Vagina (tissue), 2 donors: ENCODE measurements at places on chromosomes 6 and 20.

DNA sequence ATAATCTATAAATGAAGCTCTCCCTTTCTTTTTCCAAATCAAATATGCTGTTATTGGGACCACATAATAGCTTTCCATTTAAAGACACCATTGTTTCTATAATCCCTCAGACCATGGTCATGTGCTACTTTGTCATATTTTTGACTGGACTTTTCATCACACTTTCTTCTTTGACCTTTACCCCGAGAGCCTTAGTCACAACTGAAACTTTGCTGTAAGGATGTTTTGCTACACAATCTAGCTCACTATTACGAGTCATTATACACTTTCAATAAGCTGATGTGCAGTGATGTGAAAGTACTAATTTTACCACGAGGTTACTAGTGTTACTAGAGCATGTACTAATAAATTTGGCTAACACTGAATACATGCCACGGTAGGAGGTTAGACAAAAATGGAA is 367.2 kb upstream of the RUNX2 start:
- no peak overlapping the region for H3K27ac ChIP-seq
- H3K4me1 ChIP-seq: no peaks in the 10 kb centered on the region
- H3K36me3 ChIP-seq: no peaks in the 10 kb centered on the region
- H3K4me3 ChIP-seq: no peak overlapping the region

- no peaks in the 10 kb centered on the region for H3K36me3 ChIP-seq
- H3K27ac ChIP-seq: no peak overlapping the region
- H3K4me1 ChIP-seq: no peaks in the 10 kb centered on the region
- H3K27me3 ChIP-seq: no peaks in the 10 kb centered on the region
These were observed 181.2 kb downstream of the ADGRG6 start for GRCh38 chr6:142482974-142483373.

GRCh38 chr6:16031278-16031981 is 97.5 kb upstream of the MYLIP start:
- no peaks in the 10 kb centered on the region for H3K36me3 ChIP-seq
- H3K4me3 ChIP-seq: no peak overlapping the region
- no peak for DNase-seq

DNA sequence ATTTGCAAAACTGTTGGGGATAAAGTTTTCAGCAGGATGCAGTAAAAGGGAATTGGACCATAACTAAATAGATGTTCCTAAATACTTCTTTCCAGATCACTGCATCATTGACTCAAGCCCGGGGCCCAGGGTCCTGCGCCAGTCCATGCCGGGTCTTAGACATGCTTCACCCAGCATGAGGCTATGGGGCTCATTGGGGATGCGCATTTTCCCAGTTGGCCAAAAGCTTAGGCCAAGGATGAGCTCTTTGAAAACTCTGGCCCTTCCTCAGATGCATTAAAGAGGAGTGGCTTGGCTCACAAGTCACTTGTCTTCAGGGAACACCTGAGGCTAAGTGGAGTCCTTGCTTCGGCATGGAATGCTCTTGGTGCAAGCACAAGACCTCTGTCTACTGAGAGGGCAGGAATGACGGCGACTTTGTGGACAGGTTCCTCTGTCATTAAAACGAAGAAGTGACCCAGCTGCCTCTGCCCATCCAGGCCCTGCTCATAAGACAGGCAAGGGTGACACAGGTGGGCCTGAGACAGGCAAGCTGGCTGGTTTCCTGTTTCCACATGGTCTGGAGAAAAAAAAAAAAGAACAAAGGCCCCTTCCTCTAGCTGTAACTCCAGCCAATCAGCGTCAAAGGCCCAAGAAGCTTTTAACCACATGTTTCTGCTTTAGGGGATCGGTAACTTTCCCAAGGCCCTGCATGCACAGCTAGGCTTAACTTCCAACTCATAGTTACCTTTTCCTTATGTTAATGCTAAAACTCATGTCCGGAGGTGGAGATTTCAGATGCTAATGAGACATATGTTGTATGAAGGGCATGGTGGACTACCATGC is 81.4 kb upstream of the CDH4 start:
- no peak overlapping the region for H3K4me3 ChIP-seq
- H3K27me3 ChIP-seq: no peaks in the 10 kb centered on the region
- no peak for DNase-seq

DNA sequence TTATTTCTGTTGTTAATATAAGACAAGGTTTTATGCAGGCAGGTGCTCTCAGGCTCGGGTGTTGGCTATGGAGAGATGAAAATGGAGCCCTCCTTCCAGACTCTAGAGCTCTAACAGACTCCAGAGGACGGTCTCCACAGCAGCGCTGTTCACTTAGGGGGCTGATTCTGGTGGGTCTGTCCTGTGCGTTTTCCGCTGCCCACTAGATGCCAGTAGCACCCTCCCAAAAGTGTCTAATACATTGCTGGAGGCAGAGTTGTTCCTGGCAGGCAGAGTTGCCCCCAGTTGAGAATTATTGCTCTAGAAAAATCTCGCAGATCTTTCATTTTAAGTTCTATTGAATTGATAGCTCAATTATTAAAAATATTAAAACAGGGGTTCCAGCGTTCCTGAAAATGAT is 109.9 kb downstream of the MAP3K4 start:
- no peak overlapping the region for H3K4me3 ChIP-seq
- no peak overlapping the region for H3K27ac ChIP-seq
- DNase-seq: no peak
- no peaks in the 10 kb centered on the region for H3K36me3 ChIP-seq

- H3K4me3 ChIP-seq: no peak overlapping the region
- DNase-seq: no peak
- H3K27ac ChIP-seq: no peak overlapping the region
- peaks cover 17% of the 10 kb centered on the region for H3K4me1 ChIP-seq
These were observed 109.6 kb downstream of the SCAF8 start for GRCh38 chr6:154842833-154843232.

DNA sequence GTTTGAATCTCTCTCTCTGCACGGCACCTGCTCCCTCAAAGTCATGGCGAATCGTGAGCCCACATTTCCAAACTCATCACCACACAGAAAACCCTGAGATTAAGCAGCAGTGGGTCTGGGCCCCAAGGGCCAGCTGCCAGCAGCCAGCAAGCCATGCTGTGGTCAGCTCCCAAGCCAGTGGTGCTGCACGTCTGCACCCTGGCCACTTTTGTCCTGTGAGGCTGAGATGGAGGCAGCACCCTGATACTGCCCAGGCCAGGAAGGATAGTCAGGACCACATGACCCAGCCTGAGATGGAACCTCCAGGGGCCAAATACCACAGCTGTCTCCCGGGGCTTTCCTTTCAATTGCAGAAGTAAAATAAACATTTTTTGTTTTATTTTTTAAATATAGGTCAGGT is 93.9 kb downstream of the PRND start:
- no peak overlapping the region for H3K4me3 ChIP-seq
- no peaks in the 10 kb centered on the region for H3K36me3 ChIP-seq
- H3K4me1 ChIP-seq: peaks cover 32% of the 10 kb centered on the region

- H3K4me1 ChIP-seq: peaks cover 24% of the 10 kb centered on the region
- H3K27me3 ChIP-seq: no peaks in the 10 kb centered on the region
- H3K27ac ChIP-seq: peak within 1 kb of the TSS; percentile 58
- no peaks in the 10 kb centered on the region for H3K36me3 ChIP-seq
- no peak for DNase-seq
These were observed at the start of gene ITPA for GRCh38 chr20:3209257-3209945. Gene ITPA, plus strand, starts transcription at chr20:3209498. Its CDS starts 54 bp downstream, at chr20:3209552.

DNA sequence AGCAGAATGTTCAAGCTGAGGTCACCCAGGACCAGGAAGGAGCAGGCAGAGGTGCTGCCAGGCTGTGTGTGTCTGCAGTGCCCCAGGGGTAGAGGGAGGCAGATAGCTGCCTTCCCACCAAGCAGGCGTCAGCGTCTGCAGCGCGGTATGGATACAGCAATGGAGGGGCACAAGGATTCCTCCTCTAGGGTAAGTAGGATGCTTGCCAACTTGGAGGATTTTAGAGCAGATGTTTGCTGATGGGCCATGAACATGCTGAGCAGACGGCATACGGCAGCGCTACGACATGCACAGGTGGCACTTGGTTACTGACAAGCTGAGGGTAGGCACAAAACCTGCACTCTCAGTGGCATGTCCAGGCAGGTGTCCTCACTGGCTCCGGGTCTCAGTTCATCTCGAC is 48.1 kb downstream of the PSMG4 start:
- H3K27me3 ChIP-seq: no peaks in the 10 kb centered on the region
- no peak overlapping the region for H3K27ac ChIP-seq
- no peak overlapping the region for H3K4me3 ChIP-seq
- H3K36me3 ChIP-seq: no peaks in the 10 kb centered on the region
